ENCODE measurements at places on chromosomes 6 and 20. TPM values are rescaled to one million over a fixed set of nuclear protein-coding genes. Genes with fewer than 3 reads are reported as not detected.

ISM1 gene
- total RNA-seq: 3.9 TPM

GRCh38 chr6:101401171-101401570 lies 7.7 kb downstream of the GRIK2 start:
- DNase-seq: no peak

DNA sequence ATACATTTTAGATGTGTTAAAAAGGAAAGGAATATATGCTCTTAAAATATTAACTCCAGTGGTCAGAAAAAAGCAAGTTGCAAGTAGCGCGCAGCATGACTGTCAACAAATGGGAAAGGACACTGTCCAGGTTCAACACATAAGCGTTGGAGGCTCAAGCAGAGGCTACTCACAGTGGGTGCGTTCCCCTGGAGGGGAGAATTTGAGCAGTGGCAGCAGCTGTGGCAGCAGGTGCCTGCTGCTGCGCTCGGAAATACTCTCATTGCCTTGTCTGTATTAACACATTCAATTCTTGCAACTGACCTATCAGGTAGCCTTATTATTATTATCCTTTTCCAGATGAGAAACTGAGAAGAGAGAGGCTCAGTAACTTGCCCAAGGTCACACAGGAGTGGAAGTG lies 21.9 kb upstream of the CCN6 start:
- DNase-seq: no peak

- DNase-seq: no peak
Observed at GRCh38 chr6:168188369-168189199, 109.6 kb upstream of the FRMD1 start.

PI3 gene
- not detected for total RNA-seq

TFAP2A gene
- total RNA-seq: 0.23 TPM

WFDC12 gene
- total RNA-seq: not detected

DNA sequence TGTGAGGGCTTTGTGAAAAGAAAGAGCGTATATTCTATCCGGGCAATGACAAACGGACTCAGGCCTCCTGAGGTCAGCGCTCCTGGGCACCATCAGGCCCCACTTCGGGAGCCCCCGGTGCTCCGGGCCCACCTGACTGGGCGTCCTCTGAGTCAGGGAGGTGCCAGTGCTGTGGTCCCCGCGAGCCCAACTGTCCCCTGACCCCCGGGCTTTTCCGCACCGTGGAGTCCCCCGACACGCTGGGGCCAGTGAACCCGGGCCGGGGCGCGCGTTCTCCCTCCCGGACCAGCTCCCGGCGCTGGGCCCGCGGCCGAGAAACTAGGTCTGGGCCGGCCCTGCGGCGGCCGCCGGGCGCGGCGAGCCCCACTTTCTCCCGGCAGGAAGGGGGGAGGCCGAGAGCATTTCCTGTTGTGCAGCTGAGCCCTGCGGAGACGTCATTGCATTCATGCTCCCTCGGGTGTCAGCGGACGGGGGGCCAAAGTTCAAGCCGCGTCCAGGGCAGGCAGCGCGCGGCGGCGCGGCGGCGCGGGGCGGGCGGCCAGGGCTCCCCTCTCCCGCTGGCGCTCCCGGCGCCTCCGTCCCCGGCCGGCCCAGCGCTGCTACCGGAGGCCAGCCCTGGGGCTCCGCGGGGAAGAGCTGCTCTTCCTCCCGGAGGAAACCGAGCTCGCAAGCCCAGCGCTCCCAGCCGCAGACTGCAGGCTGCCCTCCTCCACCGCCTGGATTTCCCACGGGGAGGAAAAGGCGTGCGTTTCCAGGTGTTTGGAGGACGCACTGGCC lies 18.3 kb downstream of the HIVEP2 start:
- DNase-seq: peak; percentile 69

GRCh38 chr6:34696189-34696738 lies 303 bp downstream of the ILRUN start:
- no peak for DNase-seq

GRCh38 chr20:44009679-44009992 lies 95.0 kb downstream of the TOX2 start:
- no peak for DNase-seq

SGK2 gene
- total RNA-seq: 0.25 TPM

DNA sequence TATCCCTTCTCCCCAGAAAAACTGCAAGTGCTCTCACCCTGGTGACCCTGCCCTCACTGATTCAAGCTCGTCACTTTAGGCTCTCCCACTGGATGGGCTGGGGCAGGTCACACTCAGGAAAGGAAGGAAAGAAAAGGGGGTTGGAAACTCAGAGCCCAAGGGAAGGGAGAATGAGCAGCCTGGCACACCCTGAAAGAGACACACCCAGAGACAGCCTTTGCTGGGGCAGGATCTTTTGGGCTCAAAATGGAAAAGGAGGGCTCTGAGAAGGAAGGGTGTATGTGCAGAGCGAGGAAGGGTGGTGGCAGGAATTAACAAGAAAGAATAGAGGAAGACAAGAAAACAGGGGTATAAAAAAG lies 2.5 kb downstream of the PPP1R18 start:
- DNase-seq: no peak

CPNE5 gene
- total RNA-seq: 2.1 TPM

B3GALT4 gene
- total RNA-seq: 5.1 TPM

TRDN gene
- total RNA-seq: not detected

- DNase-seq: no peak
Observed at GRCh38 chr20:36008461-36009035, 40.2 kb downstream of the CNBD2 start.
